ENCODE measurements at places on chromosomes 1 and 21.
A peak's percentile ranks its signal among the peaks of the same experiment; 100 is the strongest.

GRCh38 chr1:26016953-26017545 lies 4.5 kb upstream of the EXTL1 start:
- no peak for DNase-seq

DNA sequence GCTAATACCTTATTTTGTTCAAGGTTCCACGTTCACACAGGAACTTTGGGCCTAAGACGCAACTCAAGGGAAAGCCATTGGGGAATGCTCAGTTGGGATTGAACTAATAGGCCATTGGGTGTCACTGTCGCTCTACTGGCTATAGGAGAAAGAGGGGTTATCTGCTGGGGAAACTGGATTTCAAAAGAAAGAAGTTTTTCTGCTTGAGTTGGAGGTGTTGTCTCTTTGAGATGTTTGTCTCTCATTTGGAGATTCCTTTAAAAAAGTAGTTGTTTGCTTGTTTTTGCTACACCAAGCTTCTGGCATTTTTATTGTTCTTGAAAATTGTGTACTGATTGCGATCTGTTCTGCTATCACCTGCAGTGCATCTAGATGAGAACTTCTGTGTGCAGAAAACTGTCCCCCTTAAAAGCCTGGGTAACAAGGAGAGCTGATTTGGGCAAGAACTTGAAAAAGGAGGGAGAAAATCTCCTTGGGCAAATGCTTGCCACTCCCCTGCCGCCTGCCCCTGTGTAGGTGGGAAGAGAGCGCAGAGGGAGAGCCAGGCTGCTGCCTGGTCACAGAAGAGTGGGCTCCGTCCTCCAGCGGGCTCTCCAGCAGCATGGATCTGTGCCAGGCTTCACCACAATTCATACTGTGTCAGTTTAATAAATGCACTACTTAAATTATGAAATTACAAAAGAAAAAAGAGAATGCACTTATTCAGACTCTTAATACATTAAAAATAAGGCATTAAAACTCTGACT lies 39.9 kb downstream of the PEX14 start:
- no peak for DNase-seq

DNA sequence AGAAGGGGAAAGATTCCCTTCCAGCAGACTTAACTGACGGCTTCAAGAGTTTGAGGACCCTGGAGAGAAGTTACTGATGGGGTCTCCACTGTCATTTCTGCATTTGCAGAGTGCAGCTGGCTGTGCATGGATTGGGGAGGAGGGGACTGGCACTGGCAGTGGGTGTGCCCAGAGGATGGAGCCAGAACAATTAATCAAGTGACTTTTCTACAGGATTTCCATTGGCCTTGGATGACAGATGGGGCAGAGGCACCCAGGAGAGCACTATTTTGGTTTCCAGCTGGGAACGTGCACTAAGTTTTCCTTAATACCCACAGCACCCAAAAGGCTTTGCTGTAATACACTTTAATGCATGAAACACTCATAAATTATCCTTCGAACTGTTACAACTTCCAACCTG lies 1.3 kb downstream of the NGF start:
- no peak for DNase-seq

DNA sequence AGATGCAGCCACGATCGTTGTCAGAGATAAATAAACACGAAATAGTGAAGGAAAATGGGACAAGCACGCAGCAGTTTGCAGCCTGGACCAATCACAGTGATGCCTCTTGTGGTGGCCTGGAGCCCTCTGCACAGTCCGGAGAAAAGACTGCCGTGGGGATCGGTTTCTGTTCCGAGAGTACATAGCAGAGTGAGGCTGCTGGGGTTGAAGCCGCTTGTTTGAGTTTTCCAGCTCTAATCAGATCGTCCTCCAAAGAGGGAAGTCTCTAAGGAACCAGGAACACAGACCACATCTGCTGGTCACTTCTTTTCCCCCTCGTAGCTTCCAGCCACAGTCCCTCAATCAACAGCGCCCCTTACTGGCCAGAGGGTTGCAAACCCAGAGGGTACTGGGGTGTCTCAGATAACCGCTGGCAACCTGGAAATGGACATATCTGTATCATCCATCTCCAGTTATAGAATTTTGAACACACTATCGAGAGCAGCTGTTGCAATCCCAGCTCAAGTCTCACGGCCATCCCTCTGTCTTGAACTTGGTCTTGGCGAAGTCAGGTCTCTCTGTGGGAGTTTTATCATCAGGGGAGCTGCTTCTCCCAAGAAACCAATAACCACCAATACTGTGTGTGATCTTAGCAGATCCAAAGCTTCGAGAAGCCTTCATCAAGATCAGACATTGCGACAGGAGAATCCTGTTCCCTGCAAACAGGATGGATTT lies 57.4 kb downstream of the OLIG1 start:
- peak; percentile 78 for DNase-seq

GRCh38 chr1:53860967-53861411 lies 22.9 kb upstream of the NDC1 start:
- DNase-seq = peak; percentile 61

DNA sequence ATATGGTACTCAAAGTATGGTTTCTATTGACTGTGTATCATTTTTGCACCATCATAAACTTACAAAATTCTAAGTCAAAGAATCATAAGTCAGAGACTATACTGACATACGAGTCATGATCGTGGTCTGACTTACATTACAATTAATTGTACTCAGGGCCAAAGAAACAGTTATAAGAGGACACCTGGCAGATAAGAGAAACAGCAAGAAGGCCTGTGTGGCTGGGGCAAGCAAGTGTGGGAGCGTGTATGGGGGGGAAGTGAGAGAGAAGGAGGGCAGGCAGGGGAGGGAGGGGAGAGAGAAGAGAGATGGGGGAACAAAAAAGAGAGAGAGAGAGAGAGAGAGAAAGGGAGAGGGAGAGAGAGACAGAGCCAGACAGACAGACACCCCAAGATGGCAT lies 70.9 kb downstream of the RERE start:
- no peak for DNase-seq

- DNase-seq = no peak
These were observed 113.8 kb upstream of the KCNK1 start for GRCh38 chr1:233500106-233500505.

DNA sequence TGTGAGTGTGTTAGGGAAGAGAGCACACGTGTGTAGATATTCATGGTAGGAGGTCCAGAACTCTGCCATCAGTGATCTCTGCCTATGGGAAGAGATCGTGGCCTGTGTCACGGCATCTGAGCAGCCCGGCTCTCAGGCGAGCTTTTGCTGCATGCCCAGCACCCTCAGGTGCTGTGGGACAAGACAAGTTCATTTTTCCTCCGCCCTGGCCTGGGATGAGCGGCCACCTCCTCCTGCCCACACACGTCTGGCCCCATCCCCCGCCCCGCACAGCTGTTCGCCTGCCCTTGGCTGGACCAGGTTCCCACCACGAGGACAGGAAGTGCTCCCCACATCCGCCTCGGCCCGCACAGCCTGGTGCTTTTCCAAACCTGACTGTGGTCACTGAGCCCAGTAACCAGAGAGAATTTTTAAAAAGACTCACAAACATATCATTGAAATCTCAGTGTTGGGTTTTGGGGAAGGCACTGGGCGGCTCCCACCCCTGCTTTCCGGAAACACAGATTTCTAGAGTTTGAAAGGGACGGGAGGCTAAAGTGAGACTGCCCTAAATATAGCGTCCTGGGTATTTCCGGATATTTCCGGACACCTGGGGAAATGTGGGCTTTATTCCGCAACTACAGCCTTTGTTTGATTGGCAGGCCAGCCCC lies 18.0 kb downstream of the BMP8A start:
- no peak for DNase-seq

DNA sequence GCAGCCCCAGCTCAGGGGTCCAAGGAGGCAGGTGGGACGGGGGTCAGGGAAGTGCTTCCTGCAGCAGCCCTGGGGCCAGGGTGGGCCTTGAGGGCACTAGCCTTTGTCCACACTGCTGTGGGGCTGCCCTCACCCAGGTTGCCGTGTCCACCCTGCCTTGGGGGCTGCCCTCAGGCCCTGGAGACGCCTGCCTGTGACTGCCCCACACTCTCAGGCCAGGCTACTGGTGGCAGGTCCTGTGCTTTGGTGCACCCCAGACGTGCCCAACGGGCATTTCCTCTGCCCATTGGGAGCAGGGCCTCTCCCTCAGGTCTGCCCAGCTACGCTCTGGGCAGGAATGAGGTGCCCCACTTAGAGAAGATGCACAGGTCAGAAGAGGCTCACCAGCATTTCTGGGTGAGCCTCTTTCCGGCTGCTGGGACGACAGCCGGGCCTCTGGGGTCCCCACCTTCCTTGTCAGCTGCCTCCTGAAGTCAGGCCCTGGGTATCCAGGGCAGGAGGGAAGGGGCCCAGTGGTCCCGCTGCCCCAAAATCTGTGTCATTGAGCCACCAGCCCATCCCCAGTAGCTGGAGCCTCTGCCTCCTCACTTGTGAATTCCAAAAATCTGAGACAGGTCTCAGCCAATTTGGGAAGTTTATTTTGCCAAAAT lies 2.7 kb upstream of the MMEL1 start:
- DNase-seq = no peak

DNA sequence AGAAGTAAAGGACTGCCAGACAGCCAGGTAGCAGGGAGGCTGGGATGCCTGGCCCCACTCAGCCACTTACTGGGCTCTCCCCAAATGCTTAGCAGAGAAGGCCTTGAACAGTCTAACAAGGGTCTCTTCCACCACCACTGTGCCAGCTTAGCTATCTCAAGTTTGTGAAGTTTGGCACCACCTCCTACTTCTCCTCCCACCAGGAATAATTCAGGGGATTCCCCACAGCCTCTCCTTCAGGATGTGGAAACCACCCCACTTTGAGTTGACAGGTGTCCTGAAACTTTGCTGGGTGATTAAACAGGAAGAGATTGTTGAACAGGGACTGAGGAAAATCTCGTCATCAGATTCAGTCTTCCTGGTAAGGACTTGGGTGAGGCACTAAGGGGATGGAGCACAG lies 59.4 kb upstream of the ATP1B1 start:
- no peak for DNase-seq

GRCh38 chr1:3630161-3630611 lies 5.4 kb downstream of the TPRG1L start:
- no peak for DNase-seq

DNA sequence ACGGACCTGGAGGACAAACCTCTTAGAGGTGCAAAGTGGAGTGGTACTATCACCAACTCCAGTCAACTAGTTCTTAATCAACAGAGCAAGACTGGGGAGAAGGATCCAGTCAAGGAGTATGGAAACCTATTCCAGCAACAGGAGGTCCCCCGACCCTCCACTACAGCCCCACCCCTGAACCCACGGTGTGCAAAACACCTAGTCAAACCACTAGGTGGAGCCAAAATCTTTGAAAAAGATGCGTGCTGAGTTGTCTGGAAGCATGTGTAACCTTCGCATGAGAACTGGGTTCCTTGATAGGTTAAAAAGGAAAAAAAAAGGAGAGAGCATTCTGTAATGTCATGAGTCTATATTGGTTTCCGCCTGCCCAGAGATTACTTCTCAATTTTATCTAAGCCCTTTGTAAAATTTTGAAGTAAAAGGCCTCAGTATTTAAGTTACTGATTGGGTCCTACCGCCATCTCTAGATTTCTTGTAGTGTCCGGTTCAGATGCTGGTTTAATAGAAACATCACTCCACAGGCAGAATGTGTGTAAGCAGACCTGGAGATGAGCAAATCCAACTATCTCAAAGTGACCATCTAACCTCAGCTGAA lies 81.9 kb upstream of the HAO2 start:
- peak; percentile 34 for DNase-seq

DNA sequence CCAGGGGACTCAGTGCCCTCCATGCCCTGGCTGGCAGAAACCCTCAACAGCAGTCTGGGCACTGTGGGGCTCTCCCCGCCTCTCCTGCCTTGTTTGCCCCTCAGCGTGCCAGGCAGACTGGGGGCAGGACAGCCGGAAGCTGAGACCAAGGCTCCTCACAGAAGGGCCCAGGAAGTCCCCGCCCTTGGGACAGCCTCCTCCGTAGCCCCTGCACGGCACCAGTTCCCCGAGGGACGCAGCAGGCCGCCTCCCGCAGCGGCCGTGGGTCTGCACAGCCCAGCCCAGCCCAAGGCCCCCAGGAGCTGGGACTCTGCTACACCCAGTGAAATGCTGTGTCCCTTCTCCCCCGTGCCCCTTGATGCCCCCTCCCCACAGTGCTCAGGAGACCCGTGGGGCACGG lies 2.8 kb upstream of the TAS1R3 start:
- no peak for DNase-seq

GRCh38 chr21:45167796-45168222 lies 93.4 kb downstream of the ADARB1 start:
- DNase-seq = no peak

DNA sequence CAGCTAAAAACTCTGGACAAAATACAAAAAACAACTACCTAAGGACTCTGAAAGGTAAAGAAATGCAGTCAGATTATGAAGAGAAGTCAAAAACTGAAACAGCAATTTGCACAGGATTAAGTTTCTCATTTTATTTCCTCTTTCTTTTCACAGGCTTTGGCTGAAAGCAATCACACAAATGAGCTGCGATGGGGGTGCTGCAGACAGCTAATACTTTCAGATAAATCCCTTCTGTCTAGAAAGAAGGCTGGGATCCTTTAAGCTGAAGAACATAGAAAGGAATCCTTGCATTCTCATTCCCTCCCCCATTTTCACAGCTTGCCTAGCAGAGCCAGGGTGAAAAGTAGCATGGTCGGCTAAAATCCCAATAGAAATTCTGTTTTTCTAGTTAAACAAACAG lies 32.0 kb upstream of the PRDX6 start:
- no peak for DNase-seq

DNA sequence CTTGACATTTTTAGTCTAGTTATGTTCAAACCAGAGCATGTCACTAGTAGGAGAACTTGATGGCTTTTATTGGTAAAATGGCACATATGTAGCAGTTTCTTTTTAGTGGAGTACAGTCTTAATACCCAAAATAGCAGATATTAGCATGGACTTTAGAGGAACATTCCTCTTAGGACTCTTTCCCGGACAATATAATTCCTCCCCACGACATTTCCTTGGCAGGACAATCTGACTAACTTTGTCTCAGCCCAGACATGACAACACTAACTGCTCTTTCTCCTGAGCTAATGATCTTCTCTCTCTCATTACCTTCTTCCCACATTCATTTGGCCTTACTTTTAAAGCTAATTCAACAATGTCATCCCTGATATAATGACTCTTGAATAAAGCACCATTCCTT lies 62.5 kb downstream of the ADAMTS1 start:
- no peak for DNase-seq

GRCh38 chr1:985126-985525 lies 3.2 kb upstream of the PERM1 start:
- DNase-seq = no peak

GRCh38 chr1:99713006-99713405 lies 53.4 kb downstream of the FRRS1 start:
- no peak for DNase-seq

DNA sequence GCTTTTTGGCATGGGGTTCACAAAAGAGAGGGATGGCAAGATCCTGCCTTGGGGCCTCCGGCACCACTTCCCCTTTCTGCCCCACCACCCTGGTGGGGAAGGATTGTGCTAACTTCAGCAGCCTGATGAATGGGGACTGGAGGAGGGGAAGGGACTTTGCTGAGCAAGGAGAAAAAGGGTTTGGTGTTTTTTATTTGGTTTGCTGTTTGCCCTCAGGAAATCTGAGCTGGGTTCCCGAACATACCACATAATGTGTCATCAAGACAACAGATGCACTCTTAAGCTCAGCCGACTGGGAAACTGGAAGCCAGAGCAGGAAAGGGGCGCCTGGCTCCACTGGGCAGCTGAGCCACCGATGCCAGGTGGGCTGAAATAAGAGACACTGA lies 19.8 kb downstream of the OLFML2B start:
- DNase-seq = no peak
